ENCODE measurements at places on chromosomes 13 and 19.

- no peak for DNase-seq
Measured at GRCh38 chr13:105565136-105565727, 970.2 kb downstream of the EFNB2 start.

- no peak for DNase-seq
Measured at GRCh38 chr19:10112895-10113591, 1.6 kb downstream of the P2RY11 start.

- no peak for DNase-seq
Measured at GRCh38 chr13:21796066-21796465, 125.2 kb downstream of the FGF9 start.

GRCh38 chr13:73922493-73923393 lies 211.5 kb downstream of the KLF12 start:
- no peak for DNase-seq

GRCh38 chr19:46860846-46861690 lies at the start of gene ARHGAP35:
Gene ARHGAP35, plus strand, starts transcription at chr19:46860997. Its CDS starts 57,679 bp downstream, at chr19:46918676.
- DNase-seq, result peak; percentile 72

GRCh38 chr13:113472355-113473025 lies 18.0 kb downstream of the DCUN1D2 start:
- DNase-seq, result no peak

GRCh38 chr19:35845215-35846037 lies 6.9 kb downstream of the NPHS1 start:
- no peak for DNase-seq

DNA sequence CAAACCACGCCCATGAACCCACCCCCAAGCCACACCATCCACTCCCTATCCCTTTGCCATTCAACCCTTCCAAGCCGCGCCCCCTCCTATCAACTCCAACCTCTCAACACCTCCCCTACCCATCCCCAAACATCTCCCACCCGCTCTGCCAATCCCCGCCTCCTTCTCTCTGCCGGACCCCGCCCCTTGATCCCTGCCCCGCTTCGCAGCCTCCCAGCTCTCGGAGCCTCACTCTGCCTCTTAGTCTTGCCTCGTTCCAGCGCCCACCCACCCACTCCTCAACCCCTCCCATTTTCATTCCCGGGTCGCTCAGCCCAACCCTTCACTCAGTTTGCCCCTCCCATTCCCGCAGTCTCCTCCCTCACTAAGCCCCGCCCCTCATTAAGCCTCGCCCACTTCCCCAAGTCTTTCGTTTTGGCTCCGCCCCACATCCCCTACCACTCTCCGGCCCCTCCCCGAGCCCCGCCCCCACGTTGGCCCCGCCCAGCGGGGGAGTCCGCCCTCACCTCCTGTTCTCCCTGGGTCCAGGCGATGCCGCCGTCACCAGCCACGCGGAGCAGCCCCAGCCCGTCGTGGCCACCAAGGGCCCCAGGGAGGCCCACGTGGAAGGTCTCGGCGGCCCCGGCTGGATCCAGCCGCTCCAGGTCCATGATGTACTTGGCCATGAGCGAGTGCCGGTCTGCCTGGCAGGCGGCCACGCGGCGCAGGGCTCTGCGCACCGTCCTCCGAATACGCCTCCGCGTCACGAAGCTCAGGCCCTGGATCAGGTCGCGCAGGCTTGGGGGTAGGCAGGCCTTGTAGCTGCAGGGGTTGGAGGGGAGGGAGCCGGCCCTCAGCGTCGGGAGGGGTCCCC lies 5.7 kb downstream of the JAK3 start:
- peak; percentile 9 for DNase-seq

All from hippocampal formation (tissue), 2 donors.